Stimulated activated CD4-positive, alpha-beta T cell treated with anti-CD3 and anti-CD28 coated beads, Interleukin-12 subunit alpha, Interleukin-12 subunit beta, amount 100 ng/mL, for 4 hours (primary cell): ENCODE measurements at places on chromosomes 1 and 21.

- no peak for DNase-seq
Observed at GRCh38 chr21:42535602-42536171, 22.0 kb downstream of the SLC37A1 start.

DNA sequence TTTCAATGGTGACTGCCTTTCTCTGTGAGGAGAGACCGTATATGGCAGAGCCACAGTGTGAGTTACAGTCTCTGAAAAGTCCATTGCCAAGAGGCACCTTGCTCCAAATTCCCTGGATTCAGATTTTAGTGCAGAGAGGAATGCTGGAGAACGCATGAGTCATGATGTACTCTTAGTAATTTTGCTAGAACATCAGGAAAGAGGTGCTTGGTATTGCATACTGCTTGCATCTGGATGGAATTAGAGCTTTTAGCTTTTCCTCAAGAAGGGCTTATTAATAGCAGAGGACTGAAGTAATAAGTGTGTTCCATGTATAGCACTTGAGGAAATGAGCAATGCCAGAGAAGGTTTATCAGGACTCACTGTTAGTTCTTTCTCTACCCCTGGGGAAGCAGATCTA is 40.5 kb upstream of the AKT3 start:
- DNase-seq, result no peak

GRCh38 chr1:10881046-10881445 is 84.6 kb upstream of the CASZ1 start:
- DNase-seq, result no peak

DNA sequence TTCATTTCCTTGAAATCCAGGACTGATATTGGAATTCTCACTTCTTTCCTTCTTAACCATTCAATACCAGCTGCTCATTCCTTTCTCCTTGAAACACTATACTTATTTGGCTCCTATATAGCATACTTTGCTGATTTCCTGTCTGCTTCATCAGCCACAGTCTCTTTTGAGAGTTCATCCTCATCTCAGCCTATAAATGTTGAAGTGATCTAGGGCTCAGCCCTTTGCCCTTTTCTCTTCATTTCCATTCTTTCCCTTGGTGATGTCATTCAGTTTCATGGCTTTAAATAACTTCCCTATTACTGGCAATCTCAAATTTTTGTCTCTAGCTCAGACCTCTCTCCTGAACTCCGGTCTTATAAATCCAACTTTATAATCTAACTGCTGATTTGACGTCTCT is 24.1 kb upstream of the RABGAP1L start:
- no peak for DNase-seq
